Stimulated activated CD4-positive, alpha-beta T cell treated with anti-CD3 and anti-CD28 coated beads, Interleukin-4, amount 100 ng/mL, for 48 hours (primary cell): ENCODE measurements at places on chromosomes 1 and 21.

DNA sequence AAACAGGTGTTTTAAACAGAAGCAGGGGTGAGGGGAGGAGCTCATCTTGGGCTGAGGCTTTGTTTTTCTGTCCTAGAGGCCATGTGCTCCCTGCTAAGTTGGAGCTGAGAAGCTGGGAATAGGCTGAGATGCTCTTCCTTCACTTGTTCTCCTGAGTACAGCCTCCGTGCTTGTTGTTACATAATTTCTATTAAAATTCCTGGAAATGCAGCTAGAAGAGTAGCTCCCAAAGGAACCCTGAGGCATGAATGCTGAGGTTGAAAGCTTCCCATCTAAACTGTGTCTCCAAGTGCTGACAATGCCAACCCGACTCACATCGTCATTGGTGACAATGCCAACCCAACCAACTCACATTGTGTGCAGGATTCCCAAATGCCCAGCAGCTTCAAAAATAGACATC is 12.6 kb upstream of the ITPKB start:
- no peak for DNase-seq

GRCh38 chr1:23906731-23907130 is 6.4 kb downstream of the CNR2 start:
- no peak for DNase-seq

GRCh38 chr1:110243574-110243973 is 33.5 kb downstream of the KCNC4 start:
- no peak for DNase-seq

GRCh38 chr1:151282883-151283725 is 1.0 kb downstream of the ZNF687 start:
- DNase-seq = no peak

DNA sequence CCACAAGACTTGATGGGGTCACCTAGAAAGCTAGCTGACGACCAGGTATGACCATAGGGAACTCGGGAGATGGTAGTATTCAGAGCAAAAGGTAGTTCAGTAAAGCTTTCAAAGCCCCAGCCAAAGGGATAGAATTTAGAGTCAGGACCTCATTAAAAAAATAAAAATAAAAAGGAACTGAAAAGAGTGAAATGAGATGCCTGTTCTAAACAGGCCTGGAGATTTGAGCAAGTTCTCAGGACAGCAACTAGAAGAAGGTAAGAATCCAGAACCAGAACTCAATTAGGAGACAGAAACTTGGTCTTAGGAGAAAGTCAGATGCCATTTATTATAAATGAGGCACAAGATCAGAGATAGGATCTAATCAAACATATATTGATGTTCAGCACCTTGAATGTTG is 265.5 kb upstream of the CACYBP start:
- DNase-seq = no peak
